ENCODE measurements at places on chromosomes 7 and 10.

DNA sequence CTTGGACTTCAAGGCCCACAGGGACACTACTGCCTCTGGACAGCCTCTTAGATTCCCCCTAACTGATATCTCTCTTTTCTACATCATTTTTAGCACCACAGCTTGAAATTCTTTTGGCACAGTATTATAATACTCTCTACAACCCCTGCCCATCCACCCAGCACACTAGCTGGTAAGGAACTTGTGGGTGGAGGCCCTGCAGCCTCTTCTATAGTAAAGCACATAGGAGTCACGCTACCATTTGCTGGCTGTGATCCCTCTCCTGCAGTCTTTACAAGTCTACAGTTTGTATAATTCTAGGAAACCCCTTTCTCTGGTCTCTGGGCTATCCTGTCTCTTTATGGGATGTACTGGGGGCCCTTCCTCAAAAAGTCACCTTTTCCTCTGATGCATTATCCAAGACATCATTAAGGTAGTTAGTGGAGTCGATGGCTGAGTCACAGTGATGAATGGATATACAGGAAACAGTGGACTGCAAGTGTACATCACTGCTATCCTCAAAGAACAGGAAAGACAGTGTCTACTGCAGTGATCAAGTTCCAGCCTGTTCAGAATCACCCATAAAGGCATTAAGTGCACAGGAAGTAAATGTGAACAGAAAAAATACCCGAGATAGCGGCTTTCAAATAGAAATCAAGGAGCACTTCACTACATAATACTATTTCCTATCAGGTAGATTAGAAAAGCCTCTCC, 54.4 kb downstream of the STK17A start:
- no peak for DNase-seq

DNA sequence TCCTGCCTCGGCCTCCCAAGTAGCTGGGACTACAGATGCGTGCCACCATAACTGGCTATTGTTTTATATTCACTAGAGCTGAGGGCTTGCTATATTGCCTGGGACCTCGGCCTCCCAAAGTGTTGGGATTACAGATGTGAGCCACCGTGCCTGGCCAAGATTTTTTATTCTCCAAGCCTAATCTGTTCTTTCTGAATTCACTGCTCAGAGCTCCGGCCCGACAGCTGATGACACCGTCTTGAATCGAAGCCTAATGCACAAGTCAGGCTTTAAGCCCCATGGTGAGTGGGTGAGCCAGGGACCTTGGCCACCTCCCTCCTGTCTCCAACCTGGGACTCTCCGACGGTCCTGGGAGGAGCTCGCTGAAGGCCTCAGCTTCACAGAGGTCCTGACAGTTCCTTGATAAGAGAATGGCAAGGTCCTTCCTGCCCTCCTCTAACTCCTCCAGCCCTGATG, 338.9 kb downstream of the WDR37 start:
- no peak for DNase-seq

DNA sequence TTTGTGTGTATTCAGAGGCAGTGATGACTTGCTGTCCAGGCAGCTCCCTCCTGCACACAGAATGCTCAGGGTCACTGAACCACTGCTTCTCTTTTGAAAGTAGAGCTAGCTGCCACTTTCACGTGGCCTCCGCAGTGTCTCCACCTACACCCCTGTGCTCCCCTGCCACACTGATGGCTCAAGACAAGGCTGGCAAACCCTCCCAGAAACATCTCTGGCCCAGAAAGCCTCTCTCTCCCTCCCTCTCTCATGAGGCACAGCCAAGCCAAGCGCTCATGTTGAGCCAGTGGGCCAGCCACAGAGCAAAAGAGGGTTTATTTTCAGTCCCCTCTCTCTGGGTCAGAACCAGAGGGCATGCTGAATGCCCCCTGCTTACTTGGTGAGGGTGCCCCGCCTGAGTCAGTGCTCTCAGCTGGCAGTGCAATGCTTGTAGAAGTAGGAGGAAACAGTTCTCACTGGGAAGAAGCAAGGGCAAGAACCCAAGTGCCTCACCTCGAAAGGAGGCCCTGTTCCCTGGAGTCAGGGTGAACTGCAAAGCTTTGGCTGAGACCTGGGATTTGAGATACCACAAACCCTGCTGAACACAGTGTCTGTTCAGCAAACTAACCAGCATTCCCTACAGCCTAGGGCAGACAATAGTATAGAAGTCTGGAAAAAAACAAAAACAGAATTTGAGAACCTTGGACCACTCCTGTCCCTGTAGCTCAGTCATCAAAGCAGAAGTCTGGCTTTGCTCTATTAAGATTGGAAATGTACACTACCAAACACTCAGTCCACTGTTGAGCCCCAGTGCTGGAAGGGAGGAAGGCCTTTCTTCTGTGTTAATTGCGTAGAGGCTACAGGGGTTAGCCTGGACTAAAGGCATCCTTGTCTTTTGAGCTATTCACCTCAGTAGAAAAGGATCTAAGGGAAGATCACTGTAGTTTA, 15.8 kb downstream of the SCD start:
- no peak for DNase-seq

- no peak for DNase-seq
Measured at GRCh38 chr10:36577126-36577525, 548.3 kb upstream of the ANKRD30A start.

DNA sequence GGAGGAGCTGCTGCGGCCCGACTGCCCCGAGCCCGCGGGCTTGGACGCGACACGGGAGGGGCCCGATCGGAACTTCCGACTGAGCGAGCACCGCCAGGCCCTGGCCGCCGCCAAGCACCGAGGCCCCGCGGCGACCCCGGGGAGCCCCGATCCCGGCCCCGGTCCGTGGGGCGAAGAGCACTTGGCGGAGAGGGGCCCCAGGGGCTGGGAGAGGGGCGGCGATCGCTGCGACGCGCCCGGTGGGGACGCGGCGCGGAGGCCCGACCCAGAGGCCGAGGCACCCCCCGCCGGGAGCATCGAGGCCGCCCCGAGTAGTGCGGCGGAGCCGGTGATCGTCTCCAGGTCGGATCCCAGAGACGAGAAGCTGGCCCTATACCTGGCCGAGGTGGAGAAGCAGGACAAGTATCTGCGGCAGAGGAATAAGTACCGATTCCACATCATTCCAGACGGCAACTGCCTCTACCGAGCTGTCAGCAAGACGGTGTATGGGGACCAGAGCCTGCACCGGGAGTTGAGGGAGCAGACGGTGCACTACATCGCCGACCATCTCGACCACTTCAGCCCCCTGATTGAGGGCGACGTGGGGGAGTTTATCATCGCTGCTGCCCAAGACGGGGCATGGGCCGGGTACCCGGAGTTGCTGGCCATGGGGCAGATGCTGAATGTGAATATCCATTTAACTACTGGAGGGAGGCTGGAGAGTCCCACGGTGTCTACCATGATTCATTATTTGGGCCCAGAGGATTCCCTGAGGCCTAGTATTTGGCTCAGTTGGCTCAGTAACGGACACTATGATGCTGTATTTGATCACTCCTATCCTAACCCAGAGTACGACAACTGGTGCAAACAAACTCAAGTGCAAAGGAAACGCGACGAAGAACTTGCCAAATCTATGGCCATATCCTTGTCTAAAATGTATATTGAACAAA, 1.4 kb downstream of the OTUD1 start:
- peak; percentile 47 for DNase-seq

GRCh38 chr10:97174941-97175340, 10.8 kb downstream of the SLIT1 start:
- DNase-seq, result no peak

DNA sequence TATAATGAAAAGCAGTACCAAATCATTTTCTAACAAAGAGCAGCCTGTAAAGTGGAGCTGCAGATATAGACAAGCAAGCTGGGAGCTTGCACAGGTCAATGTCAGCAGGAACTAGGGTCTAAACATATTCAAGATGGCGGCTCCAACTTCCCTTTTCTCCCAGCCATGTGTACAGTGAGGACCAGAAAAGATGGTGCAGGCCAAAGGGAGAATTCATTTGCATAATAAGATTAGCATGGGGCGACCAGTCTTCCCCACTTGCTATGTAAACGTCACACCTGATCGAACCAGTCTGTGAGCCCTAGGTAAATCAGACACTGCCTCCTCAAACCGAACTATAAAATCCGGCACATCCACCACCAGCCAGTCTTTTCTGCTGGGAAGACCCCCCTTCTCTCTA, 4.4 kb upstream of the RAPGEF5 start:
- no peak for DNase-seq
